Osteocyte (in vitro differentiated cells): ENCODE measurements at places on chromosomes 6 and 20. TPM values are rescaled to one million over a fixed set of nuclear protein-coding genes. Genes with fewer than 3 reads are reported as not detected.
A peak's percentile ranks its signal among the peaks of the same experiment; 100 is the strongest.

- no peak for DNase-seq
Measured at GRCh38 chr6:134732763-134733162, 217.1 kb downstream of the ALDH8A1 start.

- DNase-seq, result no peak
Measured at GRCh38 chr6:7938562-7939183, 28.1 kb upstream of the TXNDC5 start.

GRCh38 chr20:45972500-45973183, 639 bp upstream of the ZNF335 start:
- no peak for DNase-seq

PNPLA1 gene
- total RNA-seq, result not detected in 2 replicates

DNA sequence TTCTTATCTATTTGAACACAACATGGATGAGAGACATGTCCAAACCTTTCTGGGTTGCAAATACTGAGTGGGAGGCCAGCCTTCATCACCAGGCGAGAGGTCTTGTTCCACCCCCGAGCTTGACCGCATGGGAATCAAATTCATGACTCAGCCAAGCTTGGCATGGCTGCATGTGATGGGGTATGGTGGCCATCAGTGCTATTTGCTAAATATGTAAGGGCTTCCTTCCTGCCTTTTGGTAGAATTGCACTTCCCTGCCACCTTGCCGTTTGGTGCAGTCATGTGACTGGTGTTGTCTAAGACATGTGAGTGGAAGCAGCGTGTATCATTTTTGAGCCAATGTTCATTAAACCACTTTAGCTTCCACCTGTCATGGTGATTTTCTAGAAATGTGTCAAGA, 508.9 kb upstream of the SULF2 start:
- DNase-seq, result no peak

PRICKLE4 gene
- total RNA-seq, result 1.9 and 2.3 TPM in 2 replicates

PTCRA gene
- not detected in 2 replicates for total RNA-seq

AK9 gene
- total RNA-seq, result 4.5 and 5.3 TPM in 2 replicates

DNA sequence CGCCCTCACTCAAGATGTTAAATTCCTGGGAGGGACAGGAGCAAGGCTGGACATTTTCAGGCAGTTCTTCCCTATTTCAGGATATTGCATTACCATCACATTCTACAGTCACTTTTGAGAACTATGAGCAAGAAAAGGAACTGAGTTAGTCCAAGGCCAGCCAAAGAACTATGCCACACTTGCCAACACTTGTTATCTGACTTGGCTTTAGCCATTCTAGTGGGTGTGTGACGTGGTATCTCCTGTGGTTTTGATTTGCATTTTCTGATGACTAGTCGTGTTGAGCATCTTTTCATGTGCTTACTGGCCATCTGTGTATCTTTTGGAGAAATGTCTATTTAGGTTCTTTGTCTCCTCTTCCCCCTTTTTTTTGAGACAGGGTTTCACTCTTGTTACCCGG, 12.0 kb downstream of the XRN2 start:
- DNase-seq, result no peak

CLPSL2 gene
- total RNA-seq, result not detected in 2 replicates

ASIP gene
- total RNA-seq, result not detected in 2 replicates

- no peak for DNase-seq
Measured at GRCh38 chr6:32950449-32950848, 2.4 kb downstream of the HLA-DMA start.

DNA sequence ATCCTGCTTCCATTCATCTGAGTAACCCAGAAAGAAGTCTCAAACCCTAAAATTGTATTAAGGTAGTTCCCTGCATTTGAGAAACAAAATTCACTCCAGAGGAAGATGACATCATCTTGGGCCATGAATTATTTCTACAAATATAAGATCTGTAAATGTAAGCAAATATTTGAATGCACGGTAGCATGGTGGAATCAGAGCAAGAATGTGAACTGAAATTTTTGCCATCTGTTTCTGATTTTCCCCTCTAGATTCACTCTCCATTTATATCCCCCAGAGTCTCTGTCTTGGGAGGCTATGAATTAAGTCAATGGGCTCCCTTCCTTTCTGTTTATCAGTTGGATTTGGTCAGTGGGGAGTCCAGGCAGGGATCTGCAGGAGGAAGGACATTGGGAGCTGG, 5.8 kb upstream of the MAP3K5 start:
- DNase-seq, result no peak

DNA sequence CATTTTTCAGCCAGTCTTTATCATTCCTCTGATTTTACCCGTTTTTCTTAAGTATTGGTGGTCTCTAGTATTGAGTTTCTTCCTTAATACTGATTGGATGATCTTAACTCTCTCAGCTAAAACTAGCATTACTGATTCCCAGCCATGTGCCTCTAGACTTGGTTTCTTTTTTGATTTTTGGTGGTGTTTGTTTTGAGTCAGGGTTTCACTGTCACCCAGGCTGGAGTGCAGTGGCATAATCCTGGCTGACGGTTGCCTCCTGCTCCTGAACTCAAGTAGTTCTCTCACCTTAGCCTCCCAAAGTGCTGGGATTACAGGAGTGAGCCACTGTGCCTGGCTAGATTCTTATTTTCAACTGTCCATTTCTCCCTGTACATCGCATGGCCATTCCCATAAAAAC, 24.9 kb downstream of the DPPA5 start:
- DNase-seq, result no peak

LY6G6D gene
- total RNA-seq, result not detected in 2 replicates

DNA sequence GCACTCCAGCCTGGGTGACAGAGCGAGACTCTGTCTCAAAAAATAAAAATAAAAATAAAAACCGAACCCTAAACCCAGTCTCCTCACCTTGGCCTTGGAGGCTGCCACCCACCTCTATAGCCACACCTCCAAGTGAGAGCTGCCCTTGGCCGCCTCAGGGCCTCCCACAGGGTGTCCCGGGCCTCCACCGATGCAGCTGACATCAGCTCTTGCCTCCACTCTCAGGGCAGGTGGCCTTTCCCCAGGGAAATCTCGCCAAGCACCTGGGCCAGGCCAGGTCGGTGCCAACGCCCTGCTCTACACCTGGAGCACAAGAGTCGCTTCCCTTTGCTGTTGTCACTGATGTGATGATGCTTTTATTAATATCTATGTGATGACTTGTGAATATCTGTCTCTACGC, 8.9 kb upstream of the MYL9 start:
- no peak for DNase-seq

- no peak for DNase-seq
Measured at GRCh38 chr6:163335671-163336545, 78.6 kb upstream of the QKI start.

WFDC5 gene
- not detected in 2 replicates for total RNA-seq

DNA sequence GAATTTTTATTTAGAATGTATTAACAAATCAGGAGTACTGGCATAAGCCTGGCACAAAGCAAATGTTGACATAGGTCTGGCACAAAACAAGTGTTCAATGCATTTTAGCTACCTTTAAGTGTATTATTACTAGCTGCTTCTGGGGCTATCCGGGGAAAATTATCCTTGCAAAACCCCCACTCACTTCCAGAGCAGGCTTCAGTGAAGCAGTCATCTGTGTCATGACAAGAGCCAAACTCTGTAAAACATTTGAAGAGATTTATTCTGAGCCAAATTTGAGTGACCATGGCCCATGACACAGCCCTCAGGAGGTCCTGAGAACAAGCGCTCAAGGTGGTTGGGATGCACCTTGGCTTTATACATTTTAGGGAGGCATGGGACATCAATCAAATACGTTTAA, 6.4 kb upstream of the TRIM38 start:
- DNase-seq, result no peak

RAD21L1 gene
- not detected in 2 replicates for total RNA-seq

GRCh38 chr6:150150821-150151646, 8.2 kb downstream of the PPP1R14C start:
- no peak for DNase-seq

DNA sequence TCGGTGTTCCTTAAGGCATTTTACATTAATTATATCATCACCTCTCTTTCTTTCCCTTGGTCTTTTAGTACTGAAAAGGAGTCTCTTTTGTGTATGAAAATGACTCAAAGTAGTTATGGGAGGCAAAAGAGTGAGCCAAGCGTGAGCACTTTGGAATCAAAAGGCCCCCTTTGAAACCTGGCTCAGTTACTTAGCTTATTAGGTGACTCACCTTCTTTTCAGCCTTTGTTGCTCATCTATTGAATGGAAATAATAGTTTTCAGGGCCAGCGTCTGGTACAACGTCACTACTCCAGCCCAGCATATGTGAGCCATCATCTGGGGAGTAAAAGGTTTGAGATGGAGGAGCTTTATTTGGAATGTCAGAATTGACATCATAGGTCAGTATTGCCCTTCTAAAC, 147.4 kb upstream of the SCGN start:
- DNase-seq, result no peak

DNA sequence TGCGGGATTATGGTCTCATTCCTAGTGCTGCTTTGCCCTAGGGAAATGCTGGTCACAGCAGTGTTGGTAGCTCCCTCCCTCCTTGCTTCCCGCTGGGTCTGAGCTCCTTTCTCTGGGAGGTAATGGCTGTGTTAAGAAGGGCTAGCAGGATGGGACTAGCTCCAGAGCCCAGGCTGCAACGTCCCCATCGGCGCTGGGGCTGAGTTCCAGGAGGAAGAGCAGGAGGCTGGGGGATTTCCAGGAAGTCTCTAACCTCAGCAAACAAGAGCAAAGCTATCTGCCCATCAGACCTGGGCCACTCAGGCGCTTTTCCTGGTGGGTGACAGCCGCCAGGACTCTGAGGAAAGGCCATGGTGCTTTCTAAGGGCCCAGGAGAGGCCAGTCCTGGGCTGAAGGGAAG, 174.2 kb downstream of the DLL1 start:
- DNase-seq, result peak; percentile 78

GRCh38 chr6:68976260-68976659, 341.2 kb downstream of the ADGRB3 start:
- no peak for DNase-seq

DNA sequence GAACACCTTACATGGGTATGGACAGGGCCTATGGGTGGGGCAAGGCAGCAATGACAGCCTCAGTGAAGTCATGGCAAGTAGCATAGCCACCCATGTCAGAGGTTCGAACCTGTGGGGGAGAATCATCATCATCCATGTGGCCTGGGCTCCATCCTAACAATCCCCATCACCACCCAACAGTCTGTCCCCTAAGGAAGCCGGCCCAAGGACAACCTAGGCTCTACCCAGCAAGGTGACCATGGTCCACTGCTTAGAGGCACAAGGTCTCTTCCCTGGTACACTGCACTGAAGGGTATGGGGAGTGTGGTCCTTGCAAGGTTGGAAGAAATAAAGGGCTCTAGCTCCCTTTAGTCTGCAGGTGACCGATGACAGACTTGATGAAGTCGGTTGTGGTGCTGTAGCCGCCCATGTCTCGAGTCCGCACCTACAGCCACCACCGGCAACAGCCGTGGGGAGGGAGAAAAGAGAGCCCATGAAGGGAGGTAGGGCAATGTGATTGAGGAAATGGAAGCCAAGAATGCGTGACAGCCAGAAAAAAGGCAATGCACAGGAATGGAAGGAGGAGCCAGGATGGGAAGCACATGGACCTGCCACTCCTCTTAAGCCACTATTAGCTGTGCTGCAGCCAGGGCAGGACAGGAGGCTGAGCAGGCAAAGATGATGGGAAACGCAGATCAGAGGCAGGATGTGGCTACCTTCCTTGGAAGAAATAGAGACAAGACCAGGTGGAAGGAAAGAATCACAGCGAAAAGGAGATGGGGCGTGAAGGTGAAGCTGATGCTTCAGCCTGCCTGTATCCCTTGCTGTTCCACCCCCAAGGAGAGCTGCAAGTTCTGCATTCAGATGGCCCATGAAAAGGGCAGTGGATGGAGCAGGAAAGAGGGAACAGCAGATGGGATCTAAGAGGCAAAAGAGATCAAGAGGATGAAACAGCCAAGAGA, 5.3 kb downstream of the IDH3B start:
- no peak for DNase-seq
